ENCODE measurements at places on chromosomes 2 and 18.

DNA sequence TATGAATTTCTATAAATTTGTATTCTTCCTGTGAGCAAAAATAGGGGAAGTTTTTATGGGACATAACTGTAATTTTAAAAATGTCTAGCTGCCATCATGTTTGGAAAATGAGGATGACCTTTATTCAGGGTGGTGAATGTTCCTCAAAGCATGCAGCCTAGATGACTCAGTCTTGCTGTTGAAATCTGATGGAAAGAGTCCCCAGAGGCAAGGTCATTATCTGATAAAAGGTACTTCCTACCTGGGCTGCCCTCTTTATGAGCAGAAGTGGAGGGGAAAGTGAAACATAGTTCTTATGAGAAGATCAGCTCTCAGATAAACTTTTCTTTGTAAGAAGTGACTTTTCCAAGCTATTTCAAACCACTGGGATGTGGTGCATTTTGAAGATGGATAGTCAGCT is 1144.7 kb upstream of the PIK3C3 start:
- DNase-seq: no peak

DNA sequence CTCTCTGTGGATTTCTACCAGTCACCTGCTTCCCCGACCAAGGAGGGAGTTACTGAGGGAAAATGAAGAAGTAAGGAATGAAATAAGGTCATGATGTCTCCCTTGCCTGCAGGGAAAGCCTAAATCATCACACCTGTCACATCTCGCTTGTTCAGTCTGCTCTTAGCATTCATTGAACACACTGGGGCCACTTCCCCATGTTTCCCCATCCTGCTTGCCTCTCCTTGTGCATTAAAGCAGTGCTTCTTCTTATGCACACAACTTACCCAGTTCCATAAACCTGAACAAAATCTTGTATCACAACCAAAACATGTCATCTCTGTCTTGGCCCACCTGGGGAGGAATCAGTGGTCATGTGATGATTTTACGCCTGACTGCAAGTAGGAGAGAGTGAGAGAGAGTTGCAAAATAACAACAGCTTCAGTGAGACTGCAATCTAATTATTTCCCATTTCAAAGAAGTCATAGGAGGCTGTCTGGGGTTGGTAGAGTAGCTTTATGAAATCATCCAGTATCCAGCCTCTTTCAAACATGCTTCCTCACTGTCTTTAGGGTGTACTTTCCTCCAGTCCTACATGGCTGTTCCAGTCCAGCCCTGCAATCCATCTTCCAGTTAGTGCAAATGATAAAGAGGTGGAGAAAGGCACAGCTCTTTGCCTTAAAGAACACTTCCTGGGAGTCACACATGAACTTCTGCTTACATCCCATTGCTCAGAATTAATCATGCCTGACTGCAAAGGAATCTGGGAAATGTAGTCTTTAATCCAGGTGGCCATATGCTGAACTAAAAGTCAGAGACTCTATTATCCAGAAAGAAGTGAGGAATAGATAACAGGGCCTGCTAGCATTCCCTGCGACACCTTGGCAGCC is 220.1 kb downstream of the HAUS1 start:
- no peak for DNase-seq

- no peak for DNase-seq
Observed at GRCh38 chr18:45363196-45363595, 252.1 kb upstream of the SLC14A2 start.

- DNase-seq: no peak
Observed at GRCh38 chr2:210480079-210480478, 3.5 kb upstream of the LANCL1 start.

DNA sequence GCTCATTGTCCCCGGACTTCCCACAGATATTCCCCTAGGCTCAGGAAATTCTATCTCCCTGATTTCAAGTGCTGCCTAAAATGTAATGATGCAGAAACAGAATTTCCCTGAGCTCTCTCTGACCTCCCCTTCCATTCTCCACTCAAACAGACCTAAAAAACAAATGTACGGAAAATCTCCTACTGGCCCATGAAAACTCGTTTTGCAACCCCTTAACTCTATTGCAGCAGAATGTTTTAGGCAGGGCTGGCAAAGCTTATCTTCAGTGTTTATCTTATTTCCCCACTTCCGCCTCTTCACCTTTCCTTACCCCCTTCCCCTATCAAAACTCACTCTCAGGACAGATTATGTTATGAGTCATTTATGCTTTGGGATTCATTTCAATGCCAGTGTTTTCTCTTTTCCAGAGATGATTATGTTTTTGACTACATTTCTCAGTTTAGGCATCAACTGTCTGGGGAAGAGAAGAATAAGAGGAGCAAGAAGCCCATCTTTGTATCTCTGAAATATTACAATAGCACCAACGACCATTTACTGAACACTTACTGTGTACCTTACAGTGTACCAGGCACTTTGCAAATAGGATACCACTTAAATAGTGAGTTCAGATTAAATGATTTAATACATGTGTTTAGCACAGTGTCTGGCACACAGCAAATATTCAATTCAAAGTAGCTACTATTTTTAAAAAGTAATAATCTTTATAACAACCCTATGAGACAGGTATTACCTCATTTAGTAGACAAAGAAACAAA is 53.9 kb upstream of the STPG4 start:
- DNase-seq: no peak

DNA sequence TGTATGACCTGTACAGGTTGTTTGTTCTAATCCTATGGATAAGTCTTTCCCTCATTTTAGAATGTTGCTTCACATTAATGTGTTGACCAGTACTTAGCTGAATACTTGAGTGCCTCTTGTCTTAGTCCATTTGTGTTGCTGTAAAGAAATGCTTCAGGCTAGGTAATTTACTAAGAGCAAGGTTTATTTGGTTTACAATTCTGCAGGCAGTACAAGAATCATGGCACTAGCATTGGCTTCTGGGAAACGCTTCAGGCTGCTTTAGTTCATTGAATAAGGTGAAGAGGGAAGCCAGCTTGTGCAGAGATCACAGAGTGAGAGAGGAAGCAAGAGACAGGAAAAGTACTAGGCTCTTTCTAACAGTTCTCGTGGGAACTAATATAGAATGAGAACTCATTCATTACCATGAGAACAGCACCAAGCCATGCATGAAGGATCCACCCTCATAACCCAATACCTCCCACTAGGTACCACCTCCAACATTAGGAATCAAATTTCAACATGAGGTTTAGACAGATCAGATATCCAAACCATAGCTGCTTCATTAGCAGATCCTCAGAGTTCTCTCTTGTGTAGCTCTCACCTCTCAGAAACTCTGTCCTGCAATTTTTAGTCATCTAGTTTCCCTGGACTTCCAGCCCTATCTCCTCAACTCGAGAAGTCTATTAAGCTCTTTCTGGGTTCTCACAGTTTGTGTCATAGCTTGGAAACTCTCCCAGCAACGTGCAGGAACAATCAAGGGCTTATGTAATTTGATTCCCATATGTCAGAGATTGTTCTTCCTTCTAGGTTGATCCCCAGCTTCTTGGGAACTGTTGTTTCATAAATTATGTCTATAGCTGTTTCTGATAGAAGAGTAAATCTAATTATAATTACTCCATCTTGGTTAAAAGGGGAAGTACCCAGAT is 2082.3 kb upstream of the CELF4 start:
- DNase-seq: no peak

- DNase-seq: no peak
Observed at GRCh38 chr2:58475756-58476155, 234.6 kb upstream of the FANCL start.

- no peak for DNase-seq
Observed at GRCh38 chr2:172370821-172371455, 56.4 kb upstream of the ITGA6 start.
